ENCODE measurements at places on chromosomes 16 and 17.

GRCh38 chr16:2009791-2010510 is at the start of gene ZNF598:
ZNF598 (minus strand) TSS chr16:2009821.
- peak; percentile 84 for DNase-seq

GRCh38 chr16:31269541-31269940 is 9.8 kb downstream of the ITGAM start:
- no peak for DNase-seq

DNA sequence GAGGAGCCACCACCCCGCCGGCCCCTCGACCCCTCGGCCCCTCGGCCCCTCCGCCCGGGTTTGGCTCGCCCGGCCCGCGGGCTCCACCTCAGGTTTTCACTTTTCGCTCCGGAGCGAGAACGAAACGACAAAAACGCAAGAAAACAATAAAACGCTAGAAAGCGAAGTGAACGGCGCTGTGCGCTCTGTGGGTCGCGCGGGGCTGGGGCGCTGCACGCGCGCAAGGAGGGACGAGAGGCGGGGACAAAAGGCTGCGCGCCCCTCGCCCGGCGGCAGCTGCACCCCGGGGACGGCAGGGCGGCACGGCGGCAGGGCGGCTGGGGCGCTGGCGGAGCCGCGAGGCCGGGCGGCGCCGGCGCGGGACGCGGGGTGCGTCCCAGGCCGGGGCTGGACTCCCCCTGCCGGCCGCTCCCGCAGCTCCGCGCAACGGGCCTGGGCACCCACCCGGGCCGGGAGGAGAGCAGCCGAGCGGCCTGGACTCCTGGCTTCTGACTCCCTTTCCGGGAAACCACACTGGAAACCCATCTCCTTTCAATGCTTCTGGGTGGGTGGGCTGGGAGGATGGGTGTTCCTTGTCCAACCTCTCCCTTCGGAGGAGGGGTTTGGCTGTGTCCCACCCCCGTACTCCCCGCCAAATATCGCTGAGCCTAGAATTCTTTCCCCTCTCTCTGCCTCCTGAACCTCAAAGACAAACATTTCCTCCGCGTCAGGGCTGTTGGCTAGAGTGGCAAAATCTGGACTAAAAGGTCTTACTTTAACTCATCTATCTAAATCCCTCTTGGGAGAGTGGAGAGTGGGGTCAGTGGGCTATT is 9.9 kb downstream of the TBX2 start:
- DNase-seq, result no peak

DNA sequence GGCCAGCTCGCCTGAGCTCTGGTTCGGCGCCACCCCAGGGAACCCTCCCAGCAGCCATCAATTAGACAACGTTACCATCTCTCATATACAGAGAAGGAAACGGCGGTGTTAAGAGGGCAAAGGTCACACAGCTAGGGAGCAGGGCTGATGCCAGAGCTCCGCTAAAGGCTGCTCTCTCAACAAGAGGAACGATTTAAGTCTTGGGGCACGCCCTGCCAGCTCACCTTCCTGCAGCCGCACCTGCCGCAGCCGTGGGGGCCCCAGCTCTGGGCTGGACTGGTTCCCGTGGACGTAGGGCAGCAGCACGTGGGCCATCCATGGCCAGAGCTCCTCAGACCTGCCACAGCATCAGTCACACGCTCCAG is 43.5 kb downstream of the PKD1 start:
- no peak for DNase-seq
